ENCODE measurements at places on chromosomes 6 and 20.
A peak's percentile ranks its signal among the peaks of the same experiment; 100 is the strongest.

DNA sequence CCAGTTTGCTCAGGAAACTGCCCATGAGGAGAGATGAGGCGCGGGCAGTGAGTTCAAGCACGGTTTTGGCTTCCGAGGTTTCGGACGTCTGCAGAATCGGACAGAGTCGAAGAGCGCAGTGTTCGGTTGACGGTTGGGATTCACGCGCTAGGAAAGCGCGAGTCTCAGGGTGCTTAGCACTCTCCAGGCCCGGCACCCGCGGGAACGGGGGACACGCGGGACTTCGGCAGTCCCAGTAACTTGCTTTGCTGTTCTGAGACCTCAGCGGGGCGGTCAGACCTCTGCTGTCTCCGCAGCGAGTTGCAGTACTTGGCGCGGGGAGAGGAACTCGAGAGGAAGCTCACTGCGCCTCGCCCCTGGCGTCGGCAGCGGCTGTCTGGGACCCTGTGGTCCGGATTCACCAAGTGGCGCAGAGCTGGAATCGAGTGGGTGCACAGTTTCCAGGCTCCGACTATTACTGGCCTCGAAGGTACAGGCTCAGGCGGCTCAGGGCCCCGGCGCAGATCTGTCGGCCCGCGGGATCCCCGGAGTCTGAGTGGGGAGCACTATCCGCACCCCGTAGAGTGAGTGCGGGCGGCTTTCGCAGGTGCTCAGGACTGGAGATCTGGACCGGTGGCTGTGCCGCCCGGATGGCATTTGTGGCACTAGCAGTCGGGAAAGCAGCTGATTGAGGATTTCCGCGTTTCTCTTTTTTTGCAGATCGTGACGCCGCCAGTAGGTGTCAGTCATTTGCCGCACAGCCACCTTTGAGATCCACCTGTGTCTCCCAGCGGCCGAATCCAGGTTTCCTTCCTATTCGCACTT, at the start of gene POM121L2:
TSS of gene POM121L2 (minus strand) at position 128 of the 804 bp plus-strand sequence. CDS start at position 25, 103 bp downstream.
- peaks cover 14% of the 10 kb centered on the region for H3K4me1 ChIP-seq
- peaks cover 40% of the 10 kb centered on the region for H3K27me3 ChIP-seq
- peak; percentile 54 for DNase-seq

- H3K27me3 ChIP-seq: no peaks in the 10 kb centered on the region
- H3K27ac ChIP-seq: no peak overlapping the region
- no peaks in the 10 kb centered on the region for H3K36me3 ChIP-seq
- no peaks in the 10 kb centered on the region for H3K4me1 ChIP-seq
Observed at GRCh38 chr20:44576297-44576696, 6.1 kb upstream of the PKIG start.

GRCh38 chr20:51098284-51098810, 75.4 kb upstream of the KCNG1 start:
- H3K36me3 ChIP-seq: no peaks in the 10 kb centered on the region
- no peaks in the 10 kb centered on the region for H3K4me1 ChIP-seq
- H3K27me3 ChIP-seq: no peaks in the 10 kb centered on the region

- no peaks in the 10 kb centered on the region for H3K27me3 ChIP-seq
- H3K4me3 ChIP-seq: no peak overlapping the region
- DNase-seq: no peak
- H3K36me3 ChIP-seq: no peaks in the 10 kb centered on the region
- H3K27ac ChIP-seq: no peak overlapping the region
Observed at GRCh38 chr6:107607116-107607515, 117.2 kb downstream of the SOBP start.

DNA sequence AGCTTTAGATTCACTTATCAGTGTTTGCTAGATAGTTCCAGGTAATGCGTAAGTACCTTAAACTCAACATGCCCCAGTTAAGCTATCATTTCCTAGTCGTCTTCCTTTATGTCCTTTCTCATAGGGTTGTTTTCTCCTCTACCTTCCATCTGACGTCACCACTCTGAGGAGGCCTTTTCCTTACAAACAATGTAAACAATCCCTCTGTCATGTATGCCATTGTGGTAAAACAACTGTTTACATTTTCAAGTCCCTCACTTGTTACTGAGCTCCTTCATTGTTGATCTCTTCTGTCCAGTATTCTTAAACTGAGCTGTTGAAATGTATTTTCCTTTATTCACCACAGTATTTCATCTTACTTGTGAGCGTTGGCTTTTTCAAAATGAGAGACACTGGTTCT, 45.4 kb upstream of the PLCG1 start:
- no peaks in the 10 kb centered on the region for H3K27me3 ChIP-seq
- peaks cover 60% of the 10 kb centered on the region for H3K36me3 ChIP-seq
- no peaks in the 10 kb centered on the region for H3K4me1 ChIP-seq
- no peak for DNase-seq

- no peak for DNase-seq
- H3K4me1 ChIP-seq: peaks cover 26% of the 10 kb centered on the region
- H3K27ac ChIP-seq: no peak overlapping the region
- H3K4me3 ChIP-seq: peak overlapping the region; percentile 44
- peaks cover 16% of the 10 kb centered on the region for H3K27me3 ChIP-seq
- no peaks in the 10 kb centered on the region for H3K36me3 ChIP-seq
Observed at GRCh38 chr6:116369964-116370759, 585 bp upstream of the DSE start.

- H3K27ac ChIP-seq: no peak overlapping the region
- H3K4me3 ChIP-seq: no peak overlapping the region
- DNase-seq: no peak
- H3K4me1 ChIP-seq: no peaks in the 10 kb centered on the region
- H3K27me3 ChIP-seq: no peaks in the 10 kb centered on the region
- no peaks in the 10 kb centered on the region for H3K36me3 ChIP-seq
Observed at GRCh38 chr6:125544819-125545218, 204.6 kb upstream of the HEY2 start.

All from CD4-positive, CD25-positive, alpha-beta regulatory T cell (primary cell).